Activated naive CD8-positive, alpha-beta T cell treated with anti-CD3 and anti-CD28 coated beads, Interleukin-2, amount 10 ng/mL, durations not matched to agents 7 days and 5 days (primary cell): ENCODE measurements at places on chromosomes 1 and 21. TPM values are rescaled to one million over a fixed set of nuclear protein-coding genes. Genes with fewer than 3 reads are reported as not detected.

The OR2T29 gene
- not detected for total RNA-seq

The DNALI1 gene
- not detected for total RNA-seq

The XCL1 gene
- total RNA-seq = 22.8 TPM

The TNFSF4 gene
- total RNA-seq = 4.0 TPM

The MRAP gene
- not detected for total RNA-seq

The UBXN10 gene
- total RNA-seq = 0.28 TPM

The KIF21B gene
- total RNA-seq = 143 TPM

The TAS1R1 gene
- total RNA-seq = not detected

The OR4F16 gene
- total RNA-seq = not detected

The GPR37L1 gene
- not detected for total RNA-seq

The RAB7B gene
- total RNA-seq = 0.80 TPM

The LRRC39 gene
- 0.94 TPM for total RNA-seq

The TRIM45 gene
- total RNA-seq = 0.50 TPM

The PLEKHM2 gene
- total RNA-seq = 56.6 TPM

The AADACL4 gene
- not detected for total RNA-seq

The HES4 gene
- total RNA-seq = 1.1 TPM

The NPHS2 gene
- not detected for total RNA-seq

The STUM gene
- not detected for total RNA-seq

The TINAGL1 gene
- total RNA-seq = not detected

The CLDN8 gene
- not detected for total RNA-seq

The OR2L3 gene
- total RNA-seq = not detected

The CD1B gene
- not detected for total RNA-seq

The IGSF21 gene
- not detected for total RNA-seq

The CA6 gene
- 41.8 TPM for total RNA-seq

The S100B gene
- total RNA-seq = 15.8 TPM

The PDE9A gene
- 7.5 TPM for total RNA-seq

The TMEM35B gene
- 38.0 TPM for total RNA-seq

The C1orf116 gene
- total RNA-seq = not detected

The AGBL4 gene
- not detected for total RNA-seq

The DNAJC11 gene
- 44.6 TPM for total RNA-seq

The PROK1 gene
- not detected for total RNA-seq

The YIPF1 gene
- total RNA-seq = 19.5 TPM

The SMIM11 gene
- total RNA-seq = 13.0 TPM

The STXBP3 gene
- total RNA-seq = 58.1 TPM

The GBP6 gene
- total RNA-seq = 0.23 TPM

The BTBD8 gene
- total RNA-seq = 2.7 TPM

The UTP25 gene
- 7.7 TPM for total RNA-seq

The SLC45A1 gene
- total RNA-seq = 0.88 TPM

The UBE2U gene
- not detected for total RNA-seq

The VPS13D gene
- total RNA-seq = 52.6 TPM

The KCNK2 gene
- total RNA-seq = not detected

The NBPF4 gene
- total RNA-seq = 0.11 TPM

The ANXA9 gene
- total RNA-seq = not detected

The OR2L2 gene
- total RNA-seq = 0.06 TPM

The RAB25 gene
- total RNA-seq = 0.86 TPM

The BEND5 gene
- 12.4 TPM for total RNA-seq

The STIL gene
- total RNA-seq = 32.4 TPM

The HSD3B1 gene
- not detected for total RNA-seq

The LCE2B gene
- total RNA-seq = not detected

The CYP4A22 gene
- total RNA-seq = not detected

The CBR3 gene
- total RNA-seq = 14.6 TPM

The HCRTR1 gene
- total RNA-seq = not detected

The OR6N1 gene
- not detected for total RNA-seq

The SPRR2A gene
- not detected for total RNA-seq

The XKR8 gene
- 8.7 TPM for total RNA-seq

The PALMD gene
- not detected for total RNA-seq

The OR2L13 gene
- not detected for total RNA-seq

The TMEM53 gene
- 4.2 TPM for total RNA-seq
